ENCODE measurements at places on chromosomes 12 and 14.

DNA sequence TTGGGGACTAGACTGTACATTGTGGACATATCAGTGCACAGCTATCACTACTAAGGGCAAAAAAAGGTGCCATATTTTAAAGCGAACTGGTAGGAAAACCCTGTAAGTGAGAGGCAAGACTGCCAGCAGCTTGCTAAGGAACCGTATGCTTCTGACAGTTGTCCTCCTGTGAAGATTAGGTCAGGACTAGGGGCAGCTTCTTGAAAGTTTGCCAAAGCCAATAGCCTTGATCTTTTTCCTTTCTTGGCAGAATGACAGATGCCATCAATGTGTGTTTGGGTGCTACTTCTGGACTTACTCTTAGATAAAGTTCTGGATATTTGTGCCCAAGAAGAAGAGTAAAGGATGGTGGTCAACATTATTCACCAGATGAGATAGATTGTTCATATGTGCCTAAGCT lies 7.4 kb downstream of the DAAM1 start:
- no peak for DNase-seq

DNA sequence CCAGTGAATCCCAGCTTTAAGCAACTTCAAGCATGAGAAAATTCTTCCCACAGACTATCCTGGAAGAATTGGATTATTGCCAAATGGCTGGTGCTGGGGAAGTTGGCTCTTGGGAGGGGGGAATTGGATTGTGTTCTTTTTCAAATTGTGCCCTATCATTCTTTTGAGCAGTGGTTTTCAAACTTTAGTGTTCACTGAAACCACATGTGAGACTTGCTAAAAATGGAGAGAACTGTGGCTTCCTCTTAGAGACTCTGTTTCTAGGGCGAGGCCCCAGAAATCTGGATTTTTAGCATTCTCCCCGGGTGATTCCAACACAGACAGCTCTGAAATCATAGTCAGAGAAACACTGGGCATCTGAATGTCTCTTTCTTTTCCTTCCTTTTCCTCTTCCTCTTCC lies 14.3 kb upstream of the OTUB2 start:
- DNase-seq: no peak

GRCh38 chr14:77681196-77682157 lies 26.3 kb downstream of the ALKBH1 start:
- no peak for DNase-seq

DNA sequence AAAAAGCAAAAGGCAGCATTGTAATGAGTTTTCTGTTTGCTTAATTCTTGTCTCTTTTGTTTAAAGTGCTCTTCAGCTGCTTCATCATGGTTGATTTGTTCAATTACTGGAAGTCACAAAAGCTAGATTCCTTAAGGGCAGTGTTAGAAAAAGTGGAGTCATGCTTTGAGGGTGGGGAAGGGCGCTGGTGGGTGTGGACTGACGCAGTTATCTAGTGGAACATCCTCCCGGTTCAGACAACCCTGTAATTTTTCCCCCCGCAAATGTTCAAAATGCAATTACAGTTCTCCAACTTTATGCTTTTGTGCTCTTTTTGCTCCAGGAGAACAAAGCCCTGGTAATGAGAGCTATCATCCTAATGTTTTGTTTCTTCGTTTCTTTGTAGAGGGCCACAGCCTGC lies 2.1 kb downstream of the AKAP6 start:
- no peak for DNase-seq

DNA sequence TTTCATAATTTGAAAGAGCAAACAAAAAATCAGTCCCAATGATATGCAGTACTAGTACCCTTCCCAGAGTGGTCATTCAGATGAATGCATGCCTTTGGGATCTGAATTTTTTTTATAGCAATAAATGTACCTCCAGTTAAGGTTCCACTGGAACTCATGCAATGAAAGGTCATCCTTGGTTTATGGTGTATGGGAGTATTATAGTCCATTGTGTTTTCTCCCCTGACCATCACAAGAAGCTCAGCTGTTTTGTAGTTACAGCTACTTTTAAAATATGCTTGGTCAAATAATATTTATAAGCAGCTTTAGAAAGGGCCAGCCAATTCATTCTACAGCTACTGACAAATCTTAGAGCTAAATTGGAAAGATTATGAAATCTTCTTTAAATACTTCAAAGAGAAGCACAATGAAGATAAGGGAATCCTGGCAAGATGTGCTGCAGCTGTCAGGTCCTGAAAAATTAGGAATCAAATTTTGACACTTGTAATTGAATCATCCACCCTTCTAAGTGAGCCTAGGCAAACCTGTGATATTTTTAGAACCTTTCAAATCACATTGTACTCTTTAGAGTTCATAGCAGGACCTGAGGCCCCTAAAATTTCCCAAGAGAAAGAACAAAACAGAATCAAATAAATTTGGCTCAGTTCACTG lies 46.5 kb downstream of the IFT81 start:
- DNase-seq: no peak

DNA sequence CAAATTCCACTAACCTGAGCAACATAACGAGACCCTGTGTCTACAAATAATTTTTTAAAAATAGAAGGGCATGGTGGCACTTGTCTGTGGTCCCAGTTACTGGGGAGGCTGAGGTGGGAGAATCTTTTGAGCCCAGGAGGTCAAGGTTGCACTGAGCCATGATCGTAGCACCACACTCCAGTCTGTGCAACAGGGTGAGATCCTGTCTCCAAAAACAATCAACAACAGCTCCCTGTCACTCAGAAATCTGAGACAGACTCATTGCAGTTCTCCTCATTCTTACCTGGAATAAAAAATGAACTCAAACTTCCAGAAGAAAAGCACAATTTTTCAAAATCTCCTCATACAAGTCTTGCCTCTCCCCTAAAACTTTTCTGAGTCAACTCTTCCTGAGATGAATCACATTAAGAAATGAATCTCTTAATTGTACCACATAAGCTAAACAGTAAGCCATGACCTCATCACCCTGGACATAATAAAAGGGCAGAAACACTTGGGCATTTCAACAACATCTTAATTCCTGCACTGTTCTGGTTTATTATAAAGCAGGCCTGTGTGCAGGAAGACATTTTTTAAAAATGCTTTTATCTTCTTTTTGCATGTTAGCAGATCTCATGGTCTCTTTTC lies 214.3 kb upstream of the CDKN3 start:
- DNase-seq: no peak

DNA sequence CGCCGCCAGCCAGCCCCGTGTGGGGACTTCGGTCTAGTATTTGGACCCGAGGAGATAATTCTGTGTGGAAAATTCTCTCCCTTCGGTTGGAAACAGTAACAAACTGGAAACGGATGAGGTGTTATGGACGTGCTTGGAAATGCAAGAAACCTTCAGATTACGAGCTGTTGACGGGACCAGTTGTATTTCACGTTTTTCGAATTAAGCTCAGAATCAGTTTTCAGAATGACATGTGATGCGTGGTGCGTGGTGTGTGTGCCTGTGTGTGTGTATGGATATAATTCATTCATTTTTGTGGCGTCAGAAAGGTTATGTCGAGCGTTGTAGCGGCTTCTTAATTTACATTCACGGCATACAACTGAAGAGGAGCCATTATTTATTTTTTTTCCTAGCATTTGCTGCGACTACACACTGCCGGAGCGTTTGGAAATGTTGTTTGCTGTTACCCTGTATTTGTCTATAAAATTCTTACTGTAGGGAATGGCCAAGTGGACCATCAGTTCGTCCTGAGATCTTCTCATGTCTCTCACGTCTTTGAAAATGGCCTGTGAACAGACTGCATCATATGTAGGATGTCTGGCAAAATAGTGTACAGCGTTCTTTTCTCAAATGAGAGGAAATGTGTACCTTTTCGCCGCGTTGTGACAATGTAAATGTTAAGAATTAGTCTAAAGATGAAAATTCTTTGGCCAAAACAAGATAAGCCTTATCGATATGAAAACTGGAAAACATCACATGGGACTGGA lies 1.3 kb downstream of the TRAF3 start:
- DNase-seq: no peak

All from SIG-M5 (cell line).